ENCODE measurements at places on chromosomes 7 and 10.
A peak's percentile ranks its signal among the peaks of the same experiment; 100 is the strongest.

DNA sequence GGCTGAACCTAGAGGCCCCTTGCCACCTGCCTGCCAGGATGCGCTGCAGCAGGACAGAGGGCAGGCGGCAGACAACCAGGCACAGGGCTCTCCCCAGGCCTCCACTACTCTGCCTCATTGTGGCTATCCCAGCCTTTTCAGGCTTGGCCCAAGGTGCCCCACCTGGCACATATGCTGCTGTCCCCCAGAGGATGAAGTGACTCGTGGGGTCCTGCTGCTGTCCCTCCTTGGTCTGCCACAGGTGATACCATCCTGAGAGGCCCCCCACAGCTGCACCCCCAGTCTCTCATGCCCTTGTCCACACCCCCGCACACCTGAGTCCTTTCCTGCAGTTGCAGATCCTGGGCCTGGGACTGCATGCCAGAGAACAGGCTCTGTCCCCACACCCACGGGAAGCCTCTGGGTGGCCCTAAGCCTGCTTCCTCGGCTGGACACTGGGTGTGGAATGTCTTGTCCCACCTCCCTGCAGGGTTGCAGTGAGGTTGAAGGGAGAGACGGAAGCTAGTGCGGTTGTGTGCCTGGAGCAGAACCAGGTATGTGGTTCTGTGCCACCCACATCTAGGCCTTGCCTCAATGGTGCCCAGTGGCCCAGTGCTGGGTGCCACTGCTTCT lies 55.3 kb downstream of the RASGEF1A start:
- no peak for DNase-seq

DNA sequence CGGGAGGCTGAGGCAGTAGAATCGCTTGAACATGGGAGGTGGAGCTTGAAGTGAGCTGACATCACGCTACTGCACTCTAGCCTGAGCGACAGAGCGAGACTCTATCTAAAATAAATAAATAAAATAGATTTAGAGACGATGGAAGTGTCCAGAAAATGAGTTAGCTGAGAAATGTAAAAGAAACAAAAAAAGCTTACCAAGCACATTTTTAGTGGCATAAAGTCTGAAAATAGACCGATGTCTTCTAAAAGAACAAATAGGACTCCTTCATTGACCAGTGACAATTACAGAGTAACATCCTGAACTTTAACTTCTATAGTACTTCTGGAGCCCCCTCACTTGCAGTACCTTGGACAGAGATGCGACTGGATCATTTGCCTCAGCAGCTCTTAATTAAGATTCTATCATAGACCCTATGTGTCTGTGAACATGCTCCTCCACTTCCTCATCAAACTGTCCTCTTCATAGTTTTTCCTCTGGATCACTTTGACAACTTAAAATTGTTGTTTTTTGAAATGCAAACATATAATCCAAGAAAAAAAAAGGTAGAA lies 25.2 kb upstream of the SRPK2 start:
- no peak for DNase-seq

DNA sequence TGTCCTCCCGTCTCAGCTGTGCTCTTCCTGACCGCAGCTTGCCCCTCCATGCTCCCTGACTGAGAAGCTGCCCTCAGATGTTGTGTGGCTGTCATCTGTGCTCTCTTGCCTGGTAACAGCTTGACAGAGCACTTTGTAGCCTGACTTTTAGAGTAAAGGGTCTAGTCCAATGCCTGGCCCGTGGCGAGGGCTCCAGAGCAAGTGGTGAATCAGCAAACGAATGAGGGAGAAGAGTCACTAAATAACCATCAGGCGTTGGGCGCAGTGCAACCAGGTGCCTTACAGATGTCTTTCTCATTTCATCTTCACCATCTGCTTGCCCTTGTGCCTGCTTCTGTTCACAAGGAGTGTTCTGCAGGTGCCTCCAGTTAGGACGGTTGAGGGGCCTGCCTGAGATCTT lies 45.6 kb downstream of the MKI67 start:
- no peak for DNase-seq

GRCh38 chr10:62619413-62619738 lies 185.1 kb upstream of the ADO start:
- no peak for DNase-seq

DNA sequence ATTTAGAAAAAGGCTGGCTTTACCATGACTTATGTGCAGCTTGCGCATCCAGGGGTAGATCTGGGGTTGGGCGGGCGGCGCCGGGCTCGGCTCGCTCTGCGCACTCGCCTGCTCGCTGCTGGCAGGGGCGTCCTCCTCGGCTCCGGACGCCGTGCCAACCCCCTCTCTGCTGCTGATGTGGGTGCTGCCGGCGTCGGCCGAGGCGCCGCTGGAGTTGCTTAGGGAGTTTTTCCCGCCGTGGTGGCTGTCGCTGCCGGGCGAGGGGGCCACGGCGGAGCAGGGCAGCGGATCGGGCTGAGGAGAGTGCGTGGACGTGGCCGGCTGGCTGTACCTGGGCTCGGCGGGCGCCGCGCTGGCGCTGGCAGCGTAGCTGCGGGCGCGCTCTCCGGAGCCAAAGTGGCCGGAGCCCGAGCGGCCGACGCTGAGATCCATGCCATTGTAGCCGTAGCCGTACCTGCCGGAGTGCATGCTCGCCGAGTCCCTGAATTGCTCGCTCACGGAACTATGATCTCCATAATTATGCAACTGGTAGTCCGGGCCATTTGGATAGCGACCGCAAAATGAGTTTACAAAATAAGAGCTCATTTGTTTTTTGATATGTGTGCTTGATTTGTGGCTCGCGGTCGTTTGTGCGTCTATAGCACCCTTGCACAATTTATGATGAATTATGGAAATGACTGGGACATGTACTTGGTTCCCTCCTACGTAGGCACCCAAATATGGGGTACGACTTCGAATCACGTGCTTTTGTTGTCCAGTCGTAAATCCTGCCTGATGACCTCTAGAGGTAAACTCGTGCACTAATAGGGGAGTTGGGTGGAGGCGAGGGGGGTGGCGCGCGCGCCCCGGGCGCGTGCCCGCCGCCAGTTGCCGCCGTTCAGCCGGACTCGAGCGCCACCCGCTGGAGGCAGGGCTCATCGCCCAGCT lies at the start of gene HOXA5:
TSS of gene HOXA5 (minus strand) at position 659 of the 927 bp plus-strand sequence. CDS start at position 585, 74 bp downstream.
- no peak for DNase-seq

GRCh38 chr10:117546020-117546580 lies 3.6 kb downstream of the EMX2 start:
- DNase-seq, result no peak

GRCh38 chr7:127194571-127194970 lies 58.2 kb downstream of the GRM8 start:
- DNase-seq, result peak; percentile 22

DNA sequence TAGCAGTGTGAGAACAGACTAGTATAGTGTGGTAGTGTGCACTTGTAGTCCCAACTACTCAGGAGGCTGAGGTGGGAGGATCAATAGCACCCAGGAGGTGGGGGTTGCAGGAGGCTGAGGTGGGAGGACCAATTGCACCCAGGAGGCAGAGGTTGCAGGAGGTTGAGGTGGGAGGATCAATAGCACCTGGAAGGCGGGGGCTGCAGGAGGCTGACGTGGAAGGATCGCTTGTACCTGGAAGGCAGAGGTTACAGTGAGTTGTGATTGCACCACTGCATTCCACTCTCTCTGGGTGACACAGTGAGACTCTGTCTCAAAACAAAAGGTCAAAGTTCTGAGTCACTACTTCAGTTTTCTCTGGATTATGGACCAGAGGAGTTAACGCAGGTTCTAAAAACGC lies 22.6 kb upstream of the DIP2C start:
- no peak for DNase-seq

- peak; percentile 82 for DNase-seq
Measured at GRCh38 chr7:41333511-41333910, 369.4 kb downstream of the INHBA start.

GRCh38 chr10:52216852-52217251 lies 97.2 kb upstream of the DKK1 start:
- DNase-seq, result peak; percentile 36

DNA sequence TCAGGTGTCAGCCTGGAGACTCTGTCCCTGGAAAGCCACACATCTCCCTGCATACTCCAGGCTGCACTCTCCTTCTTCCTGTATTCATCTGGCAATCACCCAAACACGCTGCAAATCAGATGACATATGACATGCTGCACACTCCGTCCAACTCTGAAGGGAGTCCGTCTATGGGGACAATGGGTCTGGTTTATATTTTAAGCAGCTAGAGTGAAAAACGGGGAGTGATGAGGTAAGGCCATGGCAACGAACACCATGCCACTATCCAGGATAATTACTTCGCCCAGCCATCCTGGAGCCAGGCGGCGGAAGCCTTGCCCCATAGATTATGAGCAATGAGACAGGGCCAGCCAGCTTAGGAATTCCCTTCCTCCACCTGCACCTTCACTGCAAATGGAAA lies 140.1 kb downstream of the PLXNA4 start:
- DNase-seq, result no peak

DNA sequence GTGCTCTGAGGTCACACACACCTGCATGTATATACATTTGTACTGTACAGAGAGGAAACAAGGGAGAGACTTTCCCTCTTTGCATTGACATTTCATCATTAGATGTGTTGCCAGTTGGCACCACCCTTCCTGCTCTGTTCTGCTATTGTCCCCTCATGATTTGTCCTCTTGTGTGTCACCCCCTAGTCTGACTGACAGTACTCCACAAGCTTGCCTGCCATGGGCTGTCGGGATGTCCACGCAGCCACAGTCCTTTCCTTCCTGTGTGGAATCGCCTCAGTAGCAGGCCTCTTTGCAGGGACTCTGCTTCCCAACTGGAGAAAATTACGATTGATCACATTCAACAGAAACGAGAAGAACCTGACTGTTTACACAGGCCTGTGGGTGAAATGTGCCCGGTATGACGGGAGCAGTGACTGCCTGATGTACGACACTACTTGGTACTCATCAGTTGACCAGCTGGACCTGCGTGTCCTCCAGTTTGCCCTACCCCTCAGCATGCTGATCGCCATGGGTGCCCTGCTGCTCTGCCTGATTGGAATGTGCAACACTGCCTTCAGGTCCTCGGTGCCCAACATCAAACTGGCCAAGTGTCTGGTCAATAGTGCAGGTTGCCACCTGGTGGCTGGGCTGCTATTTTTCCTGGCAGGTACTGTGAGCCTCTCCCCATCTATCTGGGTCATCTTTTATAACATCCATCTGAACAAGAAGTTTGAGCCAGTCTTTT lies 9.4 kb downstream of the CLDN12 start:
- DNase-seq, result no peak

- no peak for DNase-seq
Measured at GRCh38 chr7:74345970-74346369, 56.8 kb downstream of the CLIP2 start.

DNA sequence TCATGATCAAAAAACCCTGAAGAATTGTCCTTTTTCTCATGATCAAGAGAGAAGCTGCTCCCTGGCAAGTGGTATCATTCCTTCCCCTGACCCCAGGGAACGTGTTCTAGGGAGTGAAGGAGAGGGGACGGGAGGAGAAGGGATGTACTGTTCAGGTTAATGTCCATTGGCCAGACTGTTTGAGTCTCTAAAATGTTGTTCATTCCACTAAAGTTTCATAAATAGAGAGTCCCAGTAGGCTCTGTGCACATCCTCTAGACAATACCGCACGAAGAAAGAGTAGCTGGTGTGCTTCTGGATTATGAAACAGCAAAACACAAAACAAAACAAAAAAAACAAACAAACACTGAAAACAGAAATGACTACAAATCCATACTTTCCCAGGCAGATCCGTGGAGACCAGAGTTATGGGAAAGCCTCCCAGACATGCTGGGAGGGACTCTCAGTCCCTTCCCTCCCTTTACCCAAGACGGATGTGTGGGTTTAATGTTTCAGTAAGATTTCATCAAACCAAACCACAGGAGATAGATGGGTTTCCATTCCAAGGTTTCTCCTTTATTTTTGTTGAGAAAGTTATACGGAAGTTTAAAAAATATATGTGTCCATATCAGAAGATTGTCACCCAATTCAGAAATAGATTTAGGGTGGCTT lies 66.5 kb upstream of the TNS3 start:
- DNase-seq, result no peak

DNA sequence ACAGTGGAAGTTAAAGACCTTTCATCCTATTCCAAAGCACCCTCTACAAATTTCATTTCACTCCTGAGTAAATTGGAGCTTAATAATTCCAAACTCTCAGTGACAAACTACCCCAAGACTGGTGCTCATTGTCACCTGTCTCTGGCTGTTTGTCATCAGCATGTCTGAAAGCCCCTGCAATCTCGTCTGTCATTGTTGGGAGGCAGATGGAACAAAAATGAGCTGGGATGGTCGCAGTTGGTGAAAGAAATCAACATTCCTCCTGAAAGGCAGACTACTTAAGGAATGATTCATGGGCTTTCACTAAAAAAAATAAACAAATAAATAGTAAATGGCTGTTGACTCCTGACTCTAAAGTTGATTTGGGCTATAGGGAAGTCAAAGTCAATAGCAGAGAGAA lies 69.7 kb upstream of the PALS2 start:
- no peak for DNase-seq

GRCh38 chr7:31284106-31284505 lies 56.4 kb downstream of the NEUROD6 start:
- DNase-seq, result no peak

- no peak for DNase-seq
Measured at GRCh38 chr10:7572391-7572790, 94.4 kb downstream of the ITIH5 start.

- no peak for DNase-seq
Measured at GRCh38 chr10:124558339-124559321, 97.0 kb downstream of the LHPP start.

DNA sequence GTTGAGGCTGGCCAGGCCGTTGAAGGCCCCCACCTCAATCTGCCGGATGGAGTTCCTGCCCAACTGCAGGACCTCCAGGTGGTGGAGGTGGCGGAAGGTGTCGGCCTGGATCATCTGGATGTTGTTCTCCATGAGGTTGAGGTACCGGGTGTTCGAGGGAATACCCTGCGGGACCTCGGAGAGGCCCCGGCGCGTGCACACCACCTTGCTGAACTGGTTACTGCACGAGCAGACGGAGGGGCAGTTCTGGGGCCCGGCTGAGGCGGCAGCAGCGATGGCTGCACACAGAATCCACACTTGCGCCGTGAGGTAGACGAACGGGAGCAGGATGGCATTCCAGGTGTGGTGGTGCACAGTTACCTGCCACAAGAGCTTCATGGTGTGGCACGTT lies 979 bp downstream of the LRRC4 start:
- DNase-seq, result no peak

DNA sequence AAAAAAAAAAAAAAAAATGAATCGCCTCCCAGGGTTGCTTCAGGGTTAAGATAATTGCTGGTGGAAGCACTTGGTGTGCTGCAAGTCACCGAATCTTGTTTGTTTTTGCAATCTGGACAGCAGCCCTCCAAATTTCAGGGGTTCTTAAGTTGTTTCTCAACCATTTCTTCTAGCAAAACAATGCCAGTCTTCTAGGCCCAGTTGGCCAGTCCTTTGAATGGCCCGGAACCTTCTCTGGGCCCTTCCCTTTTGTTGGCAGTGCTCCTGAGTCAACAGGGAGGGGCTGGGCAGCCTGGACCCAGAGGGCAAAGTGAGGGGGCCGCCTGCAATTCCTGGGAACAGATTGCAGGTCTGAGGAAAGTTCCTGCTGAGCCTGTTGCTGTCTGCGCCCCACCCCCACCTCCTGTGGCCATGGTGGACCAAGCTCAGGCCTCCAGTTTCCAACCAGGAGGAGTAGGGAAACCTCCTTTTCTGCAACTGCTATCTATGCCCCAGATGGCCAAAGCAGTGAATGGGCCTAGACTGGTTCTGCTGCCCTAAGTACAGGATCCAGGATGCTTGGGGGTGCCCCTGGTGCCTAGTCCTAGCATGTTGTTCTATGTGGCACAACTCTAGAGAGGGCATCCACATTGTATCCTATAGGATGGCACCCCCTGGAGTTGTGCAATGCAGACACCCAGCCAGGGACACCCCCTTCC lies 31.4 kb upstream of the PDCD4 start:
- no peak for DNase-seq

All from retinal pigment epithelial cell (primary cell).